ENCODE measurements at places on chromosomes 6 and 20.

DNA sequence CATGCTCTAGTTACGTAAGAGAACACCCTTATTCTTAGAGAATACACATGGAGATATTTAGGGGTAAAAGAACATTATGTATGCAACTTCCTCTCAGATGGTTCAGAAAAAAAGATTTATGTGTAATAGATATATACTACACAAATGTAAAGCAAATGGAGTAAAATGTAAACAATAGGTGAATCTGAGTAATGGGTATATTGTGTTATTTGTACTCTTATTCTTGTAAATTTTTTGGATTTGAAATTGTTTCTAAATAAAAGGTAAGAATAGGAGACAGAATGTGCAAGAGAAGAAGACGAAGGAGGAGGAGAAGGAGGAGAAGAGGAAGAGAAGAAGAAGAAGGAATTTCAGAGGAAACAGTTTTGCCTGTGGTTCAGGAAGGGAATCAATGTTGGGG lies 22.5 kb upstream of the LCA5 start:
- no peak for DNase-seq

DNA sequence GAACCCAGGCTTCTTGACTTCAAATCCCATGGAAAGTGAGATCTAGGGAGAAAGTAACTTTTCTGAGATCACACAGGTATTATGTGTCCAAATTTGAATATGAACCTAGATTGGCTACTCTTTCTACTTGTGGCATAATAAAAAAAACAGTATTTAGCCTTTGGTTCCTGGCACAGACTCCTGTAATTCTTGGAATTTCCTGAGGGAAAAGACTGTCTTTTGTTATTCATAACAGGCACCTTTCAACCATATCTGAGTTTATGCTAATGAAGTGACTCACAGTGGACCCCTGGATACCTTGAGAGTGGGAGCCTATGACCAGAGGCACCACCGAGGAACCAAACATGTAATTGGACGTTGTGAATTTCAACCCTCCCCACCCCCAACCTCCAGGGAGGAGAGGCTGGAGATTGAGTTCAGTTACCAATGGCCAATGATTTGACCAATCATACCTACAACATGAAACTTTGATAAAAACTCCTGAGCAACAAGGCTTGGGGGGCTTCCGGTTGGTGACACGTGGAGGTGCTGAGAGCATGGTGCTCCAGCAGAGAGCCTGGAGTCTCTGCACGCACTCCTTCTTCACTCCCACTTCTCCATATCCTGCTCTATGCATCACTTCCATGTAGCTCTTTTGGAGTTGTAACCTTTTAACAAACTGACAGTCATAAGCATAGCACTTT lies 48.8 kb downstream of the LAMA4 start:
- DNase-seq, result no peak

DNA sequence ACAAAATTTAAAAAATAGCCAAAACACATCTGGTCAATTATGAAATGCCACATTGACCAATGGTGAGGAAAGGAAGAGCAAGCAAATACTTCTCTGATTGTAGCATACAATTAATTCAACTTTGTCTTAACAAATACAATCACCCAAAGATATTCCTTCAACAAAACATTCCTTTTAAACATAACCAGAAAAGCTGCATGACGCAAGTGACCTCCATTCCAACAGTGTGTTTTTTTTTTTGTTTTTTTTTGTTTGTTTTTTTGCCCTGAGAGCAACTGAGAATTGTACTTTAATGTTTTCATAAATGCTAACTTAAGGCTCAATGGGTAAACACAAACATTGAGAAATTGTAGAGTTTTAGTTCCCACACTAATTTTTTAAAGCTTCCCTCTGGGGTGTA lies 184.4 kb downstream of the PTPRK start:
- DNase-seq, result no peak

DNA sequence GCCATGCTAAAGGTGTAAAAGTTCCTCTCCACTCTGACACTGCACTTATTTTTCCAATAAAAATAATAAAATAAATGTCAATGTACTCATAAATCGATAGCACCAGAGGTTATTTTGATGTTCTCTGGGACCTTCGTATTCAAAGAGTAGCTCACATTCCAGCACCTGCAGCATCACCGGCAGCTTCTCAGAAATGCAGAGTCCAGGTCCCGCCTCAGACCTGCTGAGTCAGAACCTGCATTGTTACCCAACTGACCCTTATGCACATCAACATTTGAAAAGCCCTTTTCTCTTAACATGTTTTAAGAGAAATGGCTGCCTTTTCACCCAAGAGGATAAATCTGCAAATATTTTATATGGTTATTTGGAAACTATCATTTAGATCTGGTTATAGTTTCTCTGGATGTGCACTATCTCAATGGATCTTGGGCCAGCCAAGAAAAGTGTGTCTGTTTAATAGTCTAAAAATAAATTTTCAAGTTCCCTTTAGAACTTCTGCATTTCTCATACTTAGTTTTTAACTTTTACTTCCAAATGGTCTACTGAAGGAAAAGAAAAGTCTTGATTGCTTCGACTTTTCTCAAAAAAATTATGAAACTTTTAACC lies 216.2 kb upstream of the PRDM1 start:
- no peak for DNase-seq

DNA sequence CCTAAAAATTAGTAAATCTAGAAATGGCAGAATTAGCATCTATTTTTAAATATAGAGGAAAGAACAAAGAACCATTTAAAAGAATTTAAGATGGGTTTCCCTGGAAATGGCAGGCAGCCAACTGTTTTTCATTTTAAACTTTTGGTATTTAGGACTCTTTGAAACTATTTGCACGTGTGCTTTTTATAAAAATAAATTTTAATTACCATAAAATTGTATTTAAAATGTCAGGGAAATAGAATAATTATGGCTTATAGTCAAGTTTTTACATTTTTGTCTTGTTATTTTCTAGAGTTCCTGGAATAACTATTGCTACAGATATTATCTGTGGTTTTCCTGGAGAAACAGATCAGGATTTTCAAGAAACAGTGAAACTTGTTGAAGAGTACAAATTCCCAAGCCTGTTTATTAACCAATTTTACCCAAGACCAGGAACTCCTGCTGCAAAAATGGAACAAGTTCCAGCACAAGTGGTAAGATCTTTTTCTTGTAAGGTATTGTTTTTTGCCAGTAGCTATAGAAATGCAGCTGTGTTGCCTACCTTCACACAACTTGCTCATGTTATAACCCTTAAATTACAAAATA lies 528.7 kb upstream of the SOX4 start:
- no peak for DNase-seq

DNA sequence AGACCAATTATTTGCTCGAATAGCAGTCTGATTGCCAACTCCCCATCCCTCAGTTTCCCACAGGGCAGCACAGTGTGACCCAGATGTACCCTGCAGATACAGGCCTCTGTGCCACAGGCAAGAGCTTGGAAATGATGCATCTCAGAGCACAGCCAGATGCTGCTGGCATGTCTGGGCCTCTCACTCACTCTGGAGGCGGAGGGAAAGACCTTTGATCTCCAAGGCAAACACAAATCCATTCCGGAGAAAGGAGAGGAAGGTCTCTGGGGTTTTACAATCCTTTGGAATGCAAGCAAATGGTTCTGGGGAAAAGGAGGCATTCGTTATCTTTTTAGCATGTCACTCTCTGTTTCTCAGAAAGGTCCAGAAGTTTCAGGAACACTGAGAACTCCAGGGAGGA lies 74.2 kb downstream of the RIOK1 start:
- no peak for DNase-seq

DNA sequence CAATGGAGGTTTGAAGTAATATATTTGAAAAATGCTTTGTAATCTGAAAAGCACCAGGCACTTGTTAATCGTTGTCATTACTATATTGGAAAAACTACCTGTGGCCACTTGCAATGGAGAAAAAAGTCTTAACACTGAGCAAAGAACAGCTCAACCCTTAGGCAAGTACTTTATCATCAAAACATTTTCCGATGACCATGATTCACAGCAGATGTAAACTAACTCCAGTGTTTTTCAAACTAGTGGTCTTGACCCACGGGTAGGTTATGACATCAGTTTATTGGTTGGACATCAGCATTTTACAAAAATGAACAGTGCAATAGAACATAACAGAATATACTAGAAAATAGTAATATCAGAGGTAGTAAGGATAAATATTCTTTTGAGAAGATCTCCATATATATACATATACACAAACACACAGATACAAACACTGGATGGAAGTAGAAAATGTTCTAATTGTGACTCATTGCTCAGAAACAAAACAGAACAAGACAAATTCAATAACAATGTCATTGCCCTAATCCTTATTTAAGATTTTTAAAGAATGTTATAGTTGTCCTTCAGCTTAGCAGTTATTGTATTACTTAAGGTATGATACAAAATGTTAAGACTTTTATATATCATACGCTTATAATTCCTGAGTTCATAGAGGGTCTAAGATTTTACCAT lies 123.0 kb downstream of the PLCB1 start:
- no peak for DNase-seq

- no peak for DNase-seq
These were observed 72.7 kb downstream of the MAP7 start for GRCh38 chr6:136477548-136477947.

DNA sequence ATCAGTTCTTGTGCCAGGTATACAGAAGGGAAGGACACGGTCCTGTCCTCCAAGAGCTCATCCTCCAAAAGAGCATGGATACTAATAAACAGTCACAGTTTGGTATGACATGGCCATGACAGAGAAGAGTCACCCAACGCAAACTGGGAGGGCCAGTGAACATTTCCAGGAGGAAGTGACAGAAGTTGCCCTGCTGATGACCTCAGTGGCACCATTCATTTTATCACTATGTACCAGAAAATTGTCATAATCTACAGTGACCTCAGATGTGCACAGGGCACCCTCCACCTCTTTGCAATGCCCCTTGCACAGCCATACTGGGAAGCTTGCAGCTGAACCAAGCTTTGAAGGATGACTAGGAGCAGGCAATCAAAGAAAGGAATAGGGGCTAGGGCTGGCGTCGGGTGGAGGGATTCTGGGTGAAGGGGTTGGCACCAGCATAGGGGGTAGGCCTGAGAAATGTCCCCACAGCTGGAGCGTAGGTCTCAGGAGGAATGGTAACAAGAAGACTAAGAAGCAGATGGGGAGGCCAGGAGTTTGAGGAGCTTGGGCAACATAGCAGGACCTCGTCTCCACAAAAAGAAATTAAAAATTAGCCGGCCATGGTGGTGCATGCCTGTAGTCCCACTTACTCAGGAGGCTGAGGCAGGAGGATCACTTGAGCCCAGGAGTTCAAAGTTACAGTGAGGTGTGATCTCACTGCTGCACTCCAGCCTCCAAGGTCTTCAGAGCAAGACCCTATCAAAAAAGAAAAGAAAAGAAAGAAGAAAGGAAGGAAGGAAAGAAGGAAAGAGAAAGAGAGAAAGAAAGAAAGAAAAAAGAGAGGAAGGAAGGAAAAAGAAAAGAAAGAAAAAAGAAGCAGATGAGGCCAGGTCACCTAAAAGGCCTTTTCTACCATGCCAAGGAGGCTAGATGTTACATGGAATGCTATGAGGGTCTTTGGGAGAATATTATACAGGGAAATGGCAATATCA lies 65.3 kb upstream of the SNX9 start:
- no peak for DNase-seq

- DNase-seq, result peak; percentile 76
These were observed 771 bp downstream of the ARFRP1 start for GRCh38 chr20:63706852-63707557.

GRCh38 chr20:32167552-32167951 lies 40.0 kb downstream of the PLAGL2 start:
- no peak for DNase-seq

- DNase-seq, result no peak
These were observed 468.2 kb upstream of the RUNX2 start for GRCh38 chr6:44859901-44860410.

DNA sequence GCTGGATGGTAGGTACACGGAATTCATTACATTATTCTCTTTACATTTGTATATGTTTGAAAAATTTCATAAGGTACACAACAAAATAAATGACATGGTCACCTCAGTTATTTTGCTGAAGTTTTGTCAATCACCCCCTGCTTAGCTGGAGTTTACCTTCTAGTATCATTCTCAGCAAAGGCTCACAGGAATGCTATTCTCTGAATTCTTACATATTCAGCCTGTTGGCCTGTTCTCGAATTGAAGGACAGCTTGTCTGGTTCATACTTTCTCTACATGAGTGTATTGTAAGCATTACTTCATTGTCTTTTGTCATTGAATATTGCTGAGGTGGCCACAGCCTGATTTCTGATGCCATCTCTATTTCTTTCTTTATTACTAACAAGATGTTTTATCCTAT lies 12.8 kb downstream of the CALHM5 start:
- DNase-seq, result no peak

DNA sequence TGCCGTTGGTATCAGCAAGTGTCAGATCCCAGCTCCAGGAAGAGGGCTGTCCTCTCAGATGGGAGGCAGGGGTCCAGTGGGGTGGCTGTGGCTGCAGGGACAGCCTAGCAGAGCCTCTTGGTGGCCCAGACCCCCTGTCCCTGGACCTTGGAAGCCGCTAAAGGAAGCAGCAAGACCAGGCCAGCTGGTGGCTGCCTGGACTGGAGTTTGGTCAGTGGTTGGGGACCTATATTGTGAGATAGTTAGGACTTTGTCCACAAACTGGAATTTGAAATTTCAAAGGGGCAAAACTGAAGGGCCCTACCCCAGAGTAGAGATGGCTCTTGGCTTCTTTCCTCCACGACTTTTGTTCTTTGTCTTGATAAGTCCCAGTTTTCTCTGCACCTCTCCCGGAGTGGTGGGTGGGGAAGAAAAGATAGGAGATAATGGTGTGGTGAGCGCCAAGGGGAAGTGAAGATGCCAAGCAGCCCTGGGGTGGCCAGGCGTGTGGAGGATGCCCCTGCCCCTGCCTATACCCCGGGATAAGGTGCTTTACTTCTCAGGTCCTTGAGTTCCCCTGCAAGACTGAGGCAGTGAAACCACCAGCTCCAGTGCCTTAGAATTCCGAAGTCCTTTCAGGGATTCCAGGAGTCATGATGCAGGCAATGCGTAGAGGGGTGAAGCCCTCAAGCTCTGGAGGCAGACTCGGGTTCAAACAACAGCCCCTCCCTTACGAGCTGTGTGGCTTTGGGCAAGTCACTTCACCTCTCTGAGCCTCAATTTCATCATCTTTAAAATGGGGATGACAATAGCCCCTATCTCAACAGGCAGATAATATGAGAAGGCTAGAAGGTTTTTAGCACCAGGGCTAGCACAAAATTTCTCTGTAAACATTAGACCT lies 40.2 kb downstream of the HNF4A start:
- DNase-seq, result no peak
